ENCODE measurements at places on chromosomes 5 and 9.

DNA sequence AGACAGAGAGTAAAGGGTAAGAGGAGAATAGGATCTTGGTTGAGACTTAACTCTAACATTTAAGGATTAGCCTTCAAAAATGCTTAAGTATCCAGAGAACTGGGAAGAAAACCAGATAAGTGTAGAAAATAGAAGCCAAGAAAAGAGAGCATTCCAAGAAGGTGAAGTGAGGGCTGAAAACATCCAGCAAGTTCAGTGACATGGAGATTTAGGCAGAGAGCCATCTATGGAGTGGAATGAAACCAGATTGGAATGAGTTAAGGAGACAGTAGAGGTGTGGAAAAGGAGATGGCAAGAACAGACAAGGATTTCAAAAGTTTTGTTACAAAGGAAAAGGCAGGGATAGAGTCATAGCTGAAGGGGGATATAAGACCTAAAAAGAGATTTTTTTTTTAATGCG lies 188.1 kb downstream of the TRPM3 start:
- no peak for DNase-seq

DNA sequence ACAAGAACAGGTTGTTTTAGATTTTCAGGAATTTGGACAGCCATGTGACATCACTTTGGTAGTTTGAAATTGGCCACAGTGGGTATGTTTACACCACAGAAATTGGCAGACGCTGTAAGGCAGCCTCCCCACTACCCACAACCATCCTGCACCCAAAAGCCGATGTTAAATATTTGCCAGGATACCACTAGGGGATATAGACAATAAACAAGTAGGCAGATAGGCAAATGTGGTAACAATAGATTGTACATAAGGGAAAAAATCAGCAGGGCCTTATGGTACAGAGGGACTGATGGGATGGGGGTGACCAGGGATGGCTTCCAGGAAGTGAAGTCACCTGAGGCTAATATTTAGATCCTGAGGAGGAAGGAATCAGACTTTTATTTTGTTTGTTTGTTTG lies 31.1 kb upstream of the DUSP1 start:
- no peak for DNase-seq

DNA sequence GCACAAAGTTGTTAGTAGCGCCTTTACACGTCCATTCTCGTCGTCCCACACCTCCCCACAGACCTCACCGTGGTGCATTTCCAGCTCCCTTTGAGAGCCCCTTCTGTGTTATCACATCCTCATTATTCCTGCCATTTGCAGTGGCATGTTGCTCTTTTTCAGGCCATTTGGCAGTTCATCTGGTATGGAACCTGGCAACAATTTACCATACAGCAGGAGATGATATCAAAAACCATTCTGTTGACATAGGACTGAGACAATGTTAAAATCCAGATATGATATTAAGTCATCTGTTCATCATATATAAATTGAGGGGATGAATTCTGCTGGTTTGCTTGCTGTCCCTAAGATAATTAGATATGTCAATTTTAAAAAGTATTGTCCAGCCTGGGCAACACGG lies 83.0 kb downstream of the TMEM174 start:
- no peak for DNase-seq

DNA sequence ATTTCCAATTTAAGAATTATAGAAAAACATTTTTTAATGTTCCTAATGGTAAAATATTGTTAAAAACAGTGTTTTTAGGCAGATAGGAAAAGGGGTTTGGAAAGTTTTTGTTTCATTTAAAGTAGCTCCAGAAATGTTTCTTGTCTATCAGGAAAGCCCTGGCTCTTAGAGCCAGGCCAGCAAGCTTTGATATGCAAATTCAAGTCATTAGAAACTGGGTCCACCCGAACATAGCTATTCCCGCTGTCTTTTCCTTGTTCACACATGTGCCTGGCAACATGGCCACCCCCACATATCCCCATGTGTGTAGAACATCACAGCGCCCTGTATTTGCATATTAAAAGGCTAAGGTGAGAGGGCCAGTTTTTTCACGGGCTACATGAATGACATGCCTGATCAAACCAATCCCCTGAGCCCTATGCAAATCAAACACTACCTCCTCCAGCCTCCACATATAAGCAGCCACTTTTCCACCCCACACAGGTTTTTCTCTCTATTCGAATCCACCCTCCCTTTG lies 925.3 kb upstream of the CDH10 start:
- DNase-seq, result no peak

DNA sequence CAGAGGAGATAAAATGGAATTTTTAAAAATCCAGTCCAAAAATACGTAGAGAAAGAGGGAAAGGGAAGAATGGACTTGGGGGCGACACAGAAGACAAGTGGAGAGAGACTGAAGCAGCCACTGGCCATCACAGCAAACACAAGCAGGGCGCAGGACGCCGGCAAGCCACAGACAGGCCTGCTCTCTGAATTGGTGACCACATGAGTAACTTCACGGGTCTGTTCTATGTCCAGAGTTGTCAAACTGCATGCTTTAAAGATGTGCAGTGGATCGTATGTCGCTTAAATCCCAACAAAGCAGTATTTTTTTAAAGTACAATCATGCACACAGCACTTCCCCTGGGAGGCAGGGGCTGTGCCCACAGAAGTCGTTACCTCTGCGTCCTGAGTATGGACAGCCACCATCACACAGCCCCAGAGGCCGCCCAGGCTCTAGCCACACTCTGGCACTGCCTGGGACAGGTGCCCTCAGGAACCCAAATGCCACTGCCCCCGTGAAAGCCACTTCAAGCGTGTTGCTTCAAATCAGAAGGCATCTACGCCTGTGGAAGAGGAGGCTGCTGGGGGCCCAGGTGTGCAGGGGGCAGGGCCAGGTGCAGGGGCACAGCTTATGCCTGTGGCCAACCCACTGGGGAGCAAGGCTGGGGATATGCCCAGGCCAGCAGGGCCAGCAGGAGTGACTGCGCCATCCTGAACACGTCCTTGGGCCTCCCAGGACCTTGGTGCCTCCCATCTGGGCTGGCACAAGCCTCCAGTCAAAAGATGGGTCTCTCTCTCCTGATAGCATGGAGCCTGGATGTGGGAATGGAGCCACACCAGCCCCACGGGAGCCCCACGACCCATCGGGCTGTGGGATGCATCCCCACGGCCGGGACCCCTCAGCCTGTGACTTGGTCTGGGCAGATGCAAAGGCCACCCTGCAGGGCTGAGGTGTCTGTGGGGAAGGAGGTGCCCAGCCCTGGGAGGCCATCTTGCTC lies 5.9 kb upstream of the LRRC14B start:
- DNase-seq, result no peak

- DNase-seq, result no peak
Observed at GRCh38 chr9:34549407-34549732, 26.6 kb upstream of the ENHO start.

DNA sequence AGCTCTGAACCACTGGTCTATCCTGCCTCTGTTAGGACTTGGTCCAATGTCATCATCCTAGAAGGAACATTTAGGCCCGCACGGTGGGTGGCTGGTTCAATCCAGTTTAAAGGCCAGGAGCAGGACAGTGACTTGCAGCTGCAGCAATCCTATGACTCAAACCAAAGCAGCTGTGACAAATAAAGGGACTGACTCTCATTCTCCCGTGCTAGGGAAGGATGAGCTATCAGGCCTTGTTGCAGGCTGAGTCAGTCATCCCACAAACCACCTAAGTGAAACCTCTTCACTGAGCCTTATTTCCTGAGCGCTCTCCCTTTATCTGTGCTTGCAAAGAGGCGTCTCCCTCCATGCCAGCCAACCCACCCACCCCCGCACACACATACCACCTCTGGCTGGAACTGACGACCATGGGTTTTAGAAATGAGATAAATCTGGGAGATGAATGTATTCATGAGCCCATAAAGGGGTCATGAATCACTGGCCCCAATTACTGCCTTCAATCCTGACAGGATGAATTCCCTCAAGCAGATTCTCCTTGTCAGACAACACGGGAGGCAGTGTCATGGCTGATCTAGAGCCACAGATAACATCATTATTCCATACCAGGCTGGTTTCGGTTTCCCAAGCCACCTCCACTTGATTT lies 93.4 kb downstream of the KCNIP1 start:
- no peak for DNase-seq

- no peak for DNase-seq
Observed at GRCh38 chr5:83780699-83781350, 60.2 kb upstream of the HAPLN1 start.

DNA sequence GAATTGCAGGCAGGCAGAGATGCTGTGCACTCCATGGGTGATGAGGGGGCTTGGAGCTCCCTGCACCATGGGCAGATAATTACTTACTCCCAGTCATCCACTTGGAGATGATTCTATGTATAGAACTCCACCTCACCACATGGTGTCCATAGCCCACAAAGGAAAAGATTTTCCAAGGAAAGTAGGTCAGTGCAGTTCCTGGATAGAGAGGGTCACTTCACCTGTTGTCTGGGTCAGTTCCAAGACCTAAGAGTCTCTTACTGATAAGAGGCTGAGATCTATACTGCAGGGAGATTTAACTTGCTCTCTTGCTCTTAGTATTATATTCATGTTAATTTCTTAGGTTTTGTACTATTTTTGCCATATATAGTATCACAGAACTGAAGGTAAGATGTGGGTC lies 113.9 kb upstream of the BRINP1 start:
- no peak for DNase-seq

DNA sequence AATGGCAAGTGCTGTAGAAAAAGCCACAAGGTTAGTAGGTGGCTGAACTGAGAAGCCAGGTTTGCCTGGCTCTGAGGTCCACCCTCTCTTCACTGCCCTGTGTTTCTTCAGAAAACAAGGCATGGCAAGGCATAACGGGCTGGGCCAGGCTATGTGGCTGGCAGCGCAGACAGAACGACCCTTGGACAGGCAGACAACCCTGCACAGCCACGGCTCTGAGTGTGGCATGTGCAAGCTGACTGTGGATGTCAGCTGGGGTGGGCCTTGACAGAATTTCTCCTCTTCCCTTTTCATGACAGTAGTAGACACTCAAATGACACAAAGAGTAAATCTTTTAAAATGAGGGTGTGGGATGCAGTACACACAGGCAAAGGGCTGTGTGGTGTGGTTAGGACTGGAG lies 81.7 kb downstream of the MACROH2A1 start:
- no peak for DNase-seq

GRCh38 chr5:56668996-56669395 lies 146.4 kb upstream of the MAP3K1 start:
- no peak for DNase-seq

- no peak for DNase-seq
Observed at GRCh38 chr9:115367321-115367720, 249.4 kb upstream of the TNC start.

DNA sequence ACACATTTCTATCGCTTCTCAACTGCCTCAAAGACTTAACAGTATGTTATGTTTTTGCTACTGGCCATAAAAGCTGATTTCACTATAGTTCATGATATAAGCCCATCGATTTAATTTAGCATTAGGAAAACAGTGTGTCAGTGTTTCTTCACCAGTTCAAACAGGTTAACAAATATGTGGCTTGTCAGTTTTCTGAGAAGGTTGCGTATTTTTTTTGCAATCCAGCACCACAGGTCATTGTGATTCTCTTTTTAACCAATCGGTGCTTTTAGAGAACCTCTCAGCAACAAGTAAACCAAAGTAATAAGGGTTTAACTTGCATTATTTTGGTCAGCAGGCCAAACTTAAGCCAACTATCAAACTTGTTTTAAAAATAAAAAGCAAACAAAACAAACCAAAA lies 409.6 kb downstream of the NFIB start:
- no peak for DNase-seq

- no peak for DNase-seq
Observed at GRCh38 chr9:7976856-7977255, 177.3 kb upstream of the DMAC1 start.

DNA sequence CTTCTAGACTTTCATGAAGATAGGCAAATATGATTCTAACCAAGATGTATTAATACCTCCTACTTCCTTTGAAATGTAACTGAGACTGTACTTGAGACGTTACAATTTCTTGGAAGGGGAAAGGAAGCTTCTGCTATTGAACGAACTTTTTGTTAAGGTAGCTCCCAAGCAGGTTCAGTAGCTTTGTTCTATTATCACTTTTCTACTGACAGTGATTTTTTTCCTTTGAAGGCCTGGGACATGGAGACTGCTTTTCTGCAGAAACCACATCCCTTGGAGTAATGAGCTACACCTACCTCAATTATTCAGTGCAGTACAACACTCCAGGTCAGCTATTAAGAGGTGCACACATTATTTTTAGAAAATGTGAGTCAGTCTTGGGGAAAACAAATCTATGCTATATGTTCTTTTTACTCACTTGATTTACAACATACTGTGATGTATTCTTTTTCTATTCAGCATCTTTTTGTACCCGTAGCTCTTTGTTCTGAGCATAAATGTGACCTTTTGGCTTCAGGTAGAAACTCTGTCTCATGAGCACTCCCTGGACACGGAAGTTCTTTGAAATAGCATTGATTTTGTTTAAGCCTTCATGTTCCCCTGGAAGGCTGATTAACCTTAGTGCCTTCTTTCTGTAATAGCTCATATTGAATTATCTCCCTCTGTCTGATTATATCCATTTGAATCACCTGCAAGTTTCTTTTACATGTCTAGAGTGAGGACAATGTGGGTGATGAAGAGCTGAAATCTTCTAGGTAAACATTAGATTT lies 56.5 kb upstream of the CDKN2B start:
- no peak for DNase-seq

DNA sequence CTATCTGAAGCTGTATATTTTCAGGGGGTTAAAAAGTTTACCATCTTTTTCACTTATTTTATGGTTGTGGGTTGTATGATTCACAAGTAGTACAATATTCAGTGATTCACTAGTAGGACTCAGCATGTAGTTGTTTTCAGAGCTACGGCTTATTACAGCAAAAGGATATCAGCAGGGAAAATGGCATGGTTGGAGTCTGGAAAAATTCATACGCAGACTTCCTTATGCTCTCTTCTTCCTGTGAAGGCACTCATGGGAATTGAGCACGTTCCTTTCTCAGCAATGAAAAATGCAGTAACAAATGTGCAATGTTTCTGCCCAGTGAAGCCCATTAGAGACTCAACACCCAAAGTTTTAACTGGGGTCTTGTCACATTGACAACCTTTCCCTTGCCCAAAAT lies 250.5 kb downstream of the KCNN2 start:
- no peak for DNase-seq

DNA sequence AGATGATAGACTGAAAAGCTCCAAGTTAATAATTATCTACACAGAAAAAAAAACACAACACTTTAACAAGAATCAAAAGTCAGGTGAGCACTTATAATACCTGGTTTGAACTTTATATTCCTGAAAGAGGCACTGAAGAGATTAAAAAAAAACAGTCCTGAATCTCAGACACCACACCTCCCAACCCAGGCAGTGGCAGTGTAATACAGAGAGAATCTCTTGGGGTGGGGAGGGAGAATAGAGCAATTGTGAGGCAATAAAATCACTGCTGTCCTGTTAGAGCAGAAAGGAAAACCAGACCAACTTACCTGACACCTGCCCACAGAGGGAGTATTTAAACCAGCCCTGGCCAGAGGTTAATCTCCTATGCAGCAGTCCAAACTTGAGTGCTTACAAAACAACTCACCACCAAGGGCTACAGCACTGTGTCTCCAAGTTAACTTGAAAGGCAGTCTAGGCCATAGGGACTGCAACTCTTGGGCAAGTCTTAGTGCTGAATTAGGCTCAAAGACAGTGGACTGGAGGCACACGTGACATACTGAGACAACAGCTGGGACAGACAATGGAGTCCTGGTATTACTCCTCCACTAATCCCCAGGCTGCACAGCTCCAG lies 54.2 kb downstream of the SLCO4C1 start:
- DNase-seq, result no peak

GRCh38 chr5:77302247-77302646 lies 91.8 kb downstream of the PDE8B start:
- no peak for DNase-seq

GRCh38 chr9:20835377-20836286 lies 151.6 kb downstream of the FOCAD start:
- DNase-seq, result no peak

- no peak for DNase-seq
Observed at GRCh38 chr5:110817459-110817858, 78.7 kb downstream of the SLC25A46 start.
